Chondrocyte (in vitro differentiated cells): ENCODE measurements at places on chromosomes 3 and 15. TPM values are rescaled to one million over a fixed set of nuclear protein-coding genes. Genes with fewer than 3 reads are reported as not detected.

DNA sequence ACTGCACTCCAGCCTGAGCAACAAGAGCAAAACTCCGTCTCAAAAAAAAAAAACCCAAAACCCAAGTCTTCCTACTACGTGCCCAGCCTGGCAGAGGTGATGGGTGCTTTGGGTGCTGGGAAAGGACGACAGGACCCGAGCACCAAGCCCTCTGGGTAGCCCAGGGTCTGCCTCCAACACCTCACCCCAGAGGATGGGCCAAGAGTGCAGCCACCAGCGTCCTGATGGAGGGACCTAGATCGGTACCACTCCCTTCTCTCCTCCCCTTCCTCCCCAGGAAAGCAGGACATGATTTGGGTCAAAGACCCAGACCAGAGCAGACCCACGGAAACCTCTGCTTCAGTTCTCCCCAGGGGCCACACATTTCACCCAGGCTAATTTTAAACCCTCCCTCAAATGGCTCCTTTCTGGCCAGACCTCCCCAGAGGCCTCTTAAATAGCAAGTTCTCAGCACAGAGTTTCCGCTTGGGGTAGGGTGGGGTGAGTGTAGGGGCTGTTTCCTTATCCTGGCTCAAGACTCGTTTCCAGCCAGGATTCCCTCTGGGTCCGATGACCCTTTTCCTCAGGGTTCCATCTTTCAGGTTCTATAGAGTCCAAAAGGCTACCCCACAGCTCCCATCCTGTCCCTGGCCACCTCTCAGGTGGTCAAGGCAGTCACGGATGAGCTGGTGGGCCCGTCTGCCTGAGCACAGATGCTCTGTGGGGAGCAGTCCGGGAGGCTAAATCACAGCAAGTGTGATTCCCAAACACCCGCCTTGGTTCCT lies 20.5 kb downstream of the RBPMS2 start:
- no peak for DNase-seq

DNA sequence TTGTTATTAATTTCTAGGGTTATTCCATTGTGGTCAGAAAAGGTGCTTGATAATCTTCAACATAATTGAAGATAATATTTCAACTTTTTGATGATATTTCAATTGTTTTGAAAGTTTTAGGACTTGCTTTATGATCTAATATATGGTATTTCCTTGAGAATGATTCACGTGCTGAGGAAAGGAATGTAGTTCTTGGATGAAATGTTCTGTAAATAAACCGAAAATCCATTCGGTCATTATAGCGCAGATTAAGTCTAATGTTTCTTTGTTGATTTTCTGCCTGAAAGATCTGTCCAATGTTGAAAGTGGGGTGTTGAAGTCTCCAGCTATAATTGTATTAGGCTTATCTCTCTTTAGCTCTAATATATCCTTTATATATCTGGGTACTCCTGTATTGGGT lies 617.5 kb upstream of the NECTIN3 start:
- no peak for DNase-seq

GRCh38 chr3:105821433-105821832 lies 47.4 kb downstream of the CBLB start:
- DNase-seq: no peak

DNA sequence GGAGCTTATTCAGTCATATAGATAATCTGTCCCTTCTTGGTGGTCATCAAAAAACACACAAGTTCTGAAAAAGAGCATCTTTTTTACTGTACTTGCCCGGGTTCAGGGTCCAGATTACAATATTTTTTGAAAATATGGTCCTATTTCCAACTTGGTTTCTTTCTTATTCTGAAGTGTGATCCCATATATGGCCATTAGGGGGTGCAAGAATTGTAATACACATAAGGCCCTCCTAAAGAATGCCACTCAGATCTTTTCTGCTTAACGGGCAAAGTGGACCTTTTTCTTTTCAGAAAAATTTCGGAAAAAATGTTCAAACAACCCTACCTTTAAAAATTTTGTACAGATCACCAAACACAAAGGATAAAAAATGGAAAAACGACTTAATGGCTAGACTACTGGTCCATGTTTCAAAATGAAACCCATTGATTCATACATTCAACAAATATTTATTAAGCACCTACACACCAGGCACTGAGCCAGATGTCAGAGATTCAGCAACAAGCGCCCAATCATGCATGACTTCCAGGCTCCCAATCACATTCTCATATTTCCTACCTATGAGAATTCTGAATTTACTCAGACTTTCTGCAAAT lies 102.0 kb upstream of the MYRIP start:
- no peak for DNase-seq

- DNase-seq: no peak
These were observed 40.4 kb downstream of the WHAMM start for GRCh38 chr15:82849556-82850512.

GRCh38 chr3:109325109-109325508 lies 8.8 kb upstream of the DPPA2 start:
- DNase-seq: no peak

DNA sequence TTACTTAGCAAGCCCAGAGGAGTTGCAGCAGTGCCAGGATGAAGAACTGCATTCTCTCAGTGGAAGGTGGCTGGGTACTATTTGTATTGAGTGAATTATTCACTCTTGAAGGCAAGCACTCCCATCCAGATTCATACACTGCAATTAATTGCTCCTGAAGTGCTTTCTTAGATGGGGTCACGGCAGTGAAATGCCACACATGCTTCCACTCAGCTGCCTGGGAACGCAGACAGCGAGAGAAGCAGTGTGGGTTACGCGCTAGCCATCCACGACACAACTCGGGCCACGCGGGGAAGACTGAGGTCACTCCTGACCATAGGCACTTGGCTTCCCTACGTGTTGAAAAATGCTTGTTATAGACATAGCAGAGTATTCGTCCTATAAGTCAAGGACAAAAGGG lies 30.8 kb upstream of the LMCD1 start:
- DNase-seq: no peak

DNA sequence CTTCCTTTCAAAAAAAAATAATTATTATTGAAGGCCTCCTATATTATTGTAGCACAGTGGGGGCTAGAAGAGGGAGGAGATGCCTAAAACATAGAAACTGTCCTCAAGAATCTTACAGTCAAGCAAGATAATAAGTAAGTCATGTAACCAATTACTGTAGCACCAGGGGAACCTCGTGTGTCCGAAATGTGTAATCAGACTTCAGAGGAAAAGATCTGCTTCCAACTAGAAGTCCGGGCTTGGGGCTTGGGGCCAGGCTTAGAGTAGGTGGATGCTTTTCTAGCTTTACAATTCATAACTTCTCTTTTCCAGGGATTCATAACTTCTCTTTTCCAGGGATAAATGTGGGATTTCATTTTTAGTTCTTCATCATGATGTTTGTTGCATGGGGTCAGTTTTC lies 29.2 kb downstream of the MEIS2 start:
- DNase-seq: no peak

DNA sequence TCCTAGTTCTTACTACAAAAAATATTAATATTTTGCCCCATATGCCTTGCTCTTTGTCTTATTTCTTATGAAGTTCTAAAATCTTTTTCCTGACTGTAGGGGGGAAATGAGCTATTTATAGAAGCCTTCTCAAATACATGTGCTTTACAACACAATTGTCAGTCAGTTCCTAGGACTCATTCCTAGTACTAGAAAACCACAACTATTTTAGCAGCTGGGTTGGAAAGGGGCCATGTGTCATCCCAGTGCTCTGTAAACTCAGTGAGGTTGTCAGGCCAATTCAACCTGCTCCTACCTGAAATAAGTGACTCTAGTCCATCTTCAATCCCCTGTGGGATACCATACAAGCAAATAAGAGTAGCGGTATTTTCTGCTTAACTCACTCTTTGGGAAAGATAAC lies 153.8 kb downstream of the ULK4 start:
- no peak for DNase-seq

DNA sequence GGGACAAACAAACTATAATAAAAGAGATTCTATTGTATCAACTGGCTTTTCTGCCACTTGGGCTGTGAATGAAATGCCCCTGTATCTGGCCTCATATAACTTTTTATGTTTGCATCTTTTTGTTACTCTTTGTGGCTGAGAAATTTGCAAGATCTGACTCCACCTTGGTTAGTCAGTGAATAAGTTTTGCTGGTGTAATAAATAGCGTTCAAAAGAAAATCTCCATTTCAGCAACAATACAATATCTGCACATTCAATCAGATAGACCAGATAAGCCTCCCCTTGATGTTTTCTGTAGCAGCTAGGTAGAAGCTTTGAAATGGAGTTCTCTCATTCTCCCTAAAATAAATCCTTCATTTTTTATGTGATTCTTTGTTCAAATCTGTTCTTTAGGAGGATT lies 12.0 kb downstream of the TRAT1 start:
- no peak for DNase-seq

- DNase-seq: no peak
These were observed 156.5 kb downstream of the PDCD6IP start for GRCh38 chr3:33954956-33955355.

- no peak for DNase-seq
These were observed 46.2 kb downstream of the WNT7A start for GRCh38 chr3:13833506-13834257.

DNA sequence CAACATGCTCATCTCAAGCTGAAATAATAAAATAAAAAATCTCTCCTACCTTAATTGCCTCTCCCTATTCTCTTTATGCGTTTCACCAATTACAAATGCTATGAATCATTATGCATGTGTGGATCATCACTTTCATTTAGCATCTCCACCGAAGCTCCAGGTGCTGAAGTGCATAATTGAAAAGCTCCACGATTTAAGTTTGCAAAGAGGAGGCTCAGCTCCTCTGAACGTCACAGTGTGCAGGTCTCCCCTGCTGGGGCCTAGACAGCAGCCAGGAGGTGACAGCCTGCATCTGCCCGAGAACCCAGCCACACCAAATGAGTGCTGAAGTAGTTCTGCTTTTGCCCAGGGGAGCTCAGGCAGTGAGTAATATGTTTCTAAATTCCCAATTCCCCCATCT lies 60.5 kb upstream of the GLCE start:
- DNase-seq: no peak

GRCh38 chr3:23455084-23455483 lies 252.0 kb downstream of the UBE2E2 start:
- no peak for DNase-seq

- DNase-seq: no peak
These were observed 130.9 kb upstream of the CTDSPL start for GRCh38 chr3:37730825-37731224.

HDC gene
- total RNA-seq: not detected in 3 replicates

CCR3 gene
- not detected in 3 replicates for total RNA-seq

PFKFB4 gene
- total RNA-seq: 14.6 to 23.2 TPM (median 19.9 TPM) in 3 replicates

ZBTB20 gene
- 12.2 to 24.5 TPM (median 15.5 TPM) in 3 replicates for total RNA-seq

CDHR4 gene
- total RNA-seq: not detected in 3 replicates

GOLGA6L10 gene
- 1.2 to 2.4 TPM (median 2.0 TPM) in 3 replicates for total RNA-seq
